Activated CD4-positive, alpha-beta T cell treated with anti-CD3 and anti-CD28 coated beads, Interleukin-2, amount 10 ng/mL, durations not matched to agents 7 days and 5 days (primary cell): ENCODE measurements at places on chromosomes 11 and 22. TPM values are rescaled to one million over a fixed set of nuclear protein-coding genes. Genes with fewer than 3 reads are reported as not detected.

GGTLC2 gene
- total RNA-seq, result not detected

CREB3L1 gene
- total RNA-seq, result not detected

PRAME gene
- total RNA-seq, result not detected

A4GALT gene
- total RNA-seq, result 0.29 TPM

MMP7 gene
- total RNA-seq, result not detected

CRYBB3 gene
- 0.57 TPM for total RNA-seq

SCT gene
- total RNA-seq, result not detected

CECR2 gene
- total RNA-seq, result not detected

JHY gene
- total RNA-seq, result 3.1 TPM

SYNGR1 gene
- total RNA-seq, result 0.77 TPM

TP53AIP1 gene
- total RNA-seq, result not detected

MYO7A gene
- total RNA-seq, result 0.07 TPM

SHANK2 gene
- total RNA-seq, result not detected

STARD10 gene
- 6.4 TPM for total RNA-seq

CD6 gene
- total RNA-seq, result 368 TPM

SCN3B gene
- not detected for total RNA-seq

PPFIA1 gene
- total RNA-seq, result 32.7 TPM

TEAD1 gene
- 0.15 TPM for total RNA-seq

PANX3 gene
- total RNA-seq, result not detected

PGGHG gene
- total RNA-seq, result 377 TPM

CCND1 gene
- total RNA-seq, result 0.42 TPM

FAM83F gene
- total RNA-seq, result 0.05 TPM

PITPNB gene
- 83.2 TPM for total RNA-seq

TRIM5 gene
- 31.1 TPM for total RNA-seq

MFNG gene
- 218 TPM for total RNA-seq

FOLR1 gene
- total RNA-seq, result not detected

GPHA2 gene
- total RNA-seq, result not detected

DKK3 gene
- total RNA-seq, result not detected

DGCR2 gene
- total RNA-seq, result 38.7 TPM

SEZ6L gene
- not detected for total RNA-seq

OR10A6 gene
- not detected for total RNA-seq

PDGFD gene
- total RNA-seq, result not detected

OR10G8 gene
- not detected for total RNA-seq

OR2AT4 gene
- total RNA-seq, result not detected

LZTR1 gene
- 62.0 TPM for total RNA-seq
